Astrocyte of the cerebellum (primary cell): ENCODE measurements at places on chromosomes 2 and 18.

DNA sequence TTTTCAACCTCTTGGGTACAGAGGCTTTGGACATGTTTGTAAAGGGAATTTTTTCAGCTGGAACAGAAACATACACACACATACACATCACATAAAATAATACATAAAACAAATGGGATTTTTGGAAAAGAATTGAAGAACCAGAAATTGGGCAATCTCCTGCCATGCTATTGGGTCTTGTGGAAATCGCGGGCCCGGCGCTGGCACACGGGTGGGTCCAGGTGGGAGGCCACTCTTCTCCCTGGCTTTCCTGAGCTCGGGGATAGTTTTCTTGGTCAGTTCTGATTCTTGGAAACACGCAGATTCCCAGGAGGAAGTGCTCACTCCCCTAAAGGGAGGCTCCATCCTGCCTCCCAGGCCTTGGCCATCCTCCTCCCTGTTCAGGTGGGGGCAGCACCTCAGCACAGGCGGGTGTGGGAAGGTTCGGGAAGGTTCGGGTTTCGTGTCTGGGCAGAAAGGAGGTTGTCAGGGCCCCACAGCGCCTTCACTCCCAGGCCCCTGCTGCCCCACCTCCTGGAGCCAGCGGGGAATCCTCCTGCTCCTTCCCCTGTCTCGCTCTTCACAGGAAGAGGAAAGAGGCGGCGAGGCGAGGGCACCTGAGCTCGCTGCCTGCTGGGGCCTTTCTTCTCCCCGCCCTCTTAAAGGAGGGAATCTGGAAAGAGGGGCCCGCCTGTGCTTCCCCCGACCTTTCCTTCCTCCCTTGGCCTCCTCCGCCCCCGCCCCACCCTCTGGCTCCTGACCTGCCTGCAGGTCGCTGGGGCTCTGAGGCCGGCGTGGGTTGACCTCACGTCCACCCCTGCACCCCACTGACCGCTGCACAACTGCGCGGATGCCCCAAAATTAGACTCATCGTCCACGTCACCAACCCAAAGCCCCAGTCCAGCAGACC, 97.8 kb upstream of the PXDN start:
- DNase-seq, result no peak

GRCh38 chr2:69070969-69071368, 58.0 kb downstream of the ANTXR1 start:
- DNase-seq, result no peak

DNA sequence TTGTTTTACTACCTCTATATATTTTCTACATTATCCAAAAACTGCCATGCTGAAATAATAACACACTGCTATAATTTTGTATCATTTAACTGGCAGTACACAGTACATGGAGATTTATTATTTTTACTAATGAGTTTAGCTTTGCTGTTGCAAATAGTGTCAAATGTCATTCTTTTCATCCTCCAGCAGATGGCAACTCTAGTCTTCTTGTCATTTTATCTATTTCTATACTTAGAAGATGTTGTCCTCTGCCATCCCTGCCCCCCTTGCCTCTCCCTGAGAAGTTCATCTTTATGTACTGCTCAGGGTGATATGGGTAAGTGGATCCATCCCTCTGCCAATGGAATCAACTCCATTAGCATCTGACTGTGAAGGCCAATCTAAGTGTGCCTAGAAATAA, 21.7 kb upstream of the LRRTM1 start:
- DNase-seq, result no peak

- DNase-seq, result no peak
Observed at GRCh38 chr2:157838442-157839161, 37.5 kb downstream of the ACVR1 start.

DNA sequence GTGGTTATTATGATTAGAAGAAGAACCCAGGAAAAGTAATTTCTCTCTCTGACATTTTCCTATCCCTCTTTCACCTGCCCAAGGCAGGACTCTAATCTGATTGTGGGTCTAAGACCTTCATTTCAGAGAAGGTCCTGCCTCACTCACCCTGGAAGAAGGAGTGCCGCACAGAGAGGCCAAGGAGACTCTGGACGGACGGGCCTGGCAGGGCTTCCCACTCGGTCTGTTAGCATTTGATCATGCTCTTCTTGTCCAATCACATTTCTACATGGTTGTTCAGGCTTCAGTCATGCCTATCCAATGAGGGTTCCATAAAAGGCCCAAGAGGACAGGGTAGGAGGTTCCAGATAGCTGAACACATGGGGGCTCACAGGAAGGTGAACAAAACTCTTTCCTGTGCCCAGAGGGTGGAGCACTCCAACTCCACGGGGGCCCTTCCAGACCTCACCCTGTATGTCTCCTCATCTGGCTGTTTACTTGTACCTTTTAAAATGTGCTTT, 27.0 kb downstream of the ZNF892 start:
- DNase-seq, result no peak

DNA sequence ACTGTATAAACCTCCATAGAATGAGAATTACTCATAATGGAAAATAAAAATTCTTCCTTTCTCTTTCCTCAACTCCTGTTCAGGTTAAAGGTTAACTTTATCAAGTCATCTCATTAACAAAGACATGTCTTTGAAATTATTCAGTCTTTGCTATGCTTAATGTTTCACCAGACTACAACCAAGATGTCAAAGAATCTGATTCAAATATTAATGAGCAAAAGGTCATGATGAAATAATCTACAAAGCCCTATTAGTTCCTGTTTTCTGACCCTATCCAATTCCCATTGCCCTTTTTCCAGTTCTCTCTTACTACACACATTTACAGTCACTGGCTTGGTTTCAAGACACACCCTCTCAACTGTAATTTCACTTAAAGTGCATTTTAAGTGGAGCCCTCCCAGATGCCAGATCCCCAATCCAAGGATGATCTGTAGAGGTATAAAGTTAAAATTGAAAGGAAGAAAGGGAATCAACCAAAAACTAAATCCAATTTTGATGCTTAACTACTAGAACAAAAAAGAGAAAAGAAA, 246.9 kb upstream of the CYP26B1 start:
- no peak for DNase-seq
